ENCODE measurements at places on chromosomes 4 and X. TPM values are rescaled to one million over a fixed set of nuclear protein-coding genes. Genes with fewer than 3 reads are reported as not detected.

The LPAR4 gene
- 1.2 TPM for total RNA-seq

DNA sequence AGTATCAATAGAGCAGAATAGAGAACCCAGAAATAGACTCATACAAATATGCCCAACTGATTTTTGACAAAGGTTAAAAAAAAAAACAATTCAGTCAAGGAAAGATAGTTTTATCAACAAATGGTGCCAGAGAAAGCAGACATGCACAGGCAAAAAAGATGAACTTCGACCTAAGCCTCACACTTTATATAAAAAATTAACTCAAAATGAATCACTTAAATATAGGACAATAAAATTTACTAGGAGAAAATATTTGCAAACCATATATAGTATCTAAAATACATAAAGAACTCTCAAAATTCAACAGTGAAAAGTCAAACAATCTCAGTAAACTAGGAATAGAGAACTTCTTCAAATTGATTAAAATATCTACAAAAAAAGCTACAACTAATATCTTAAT is 29.7 kb downstream of the HUWE1 start:
- no peak for DNase-seq
- H3K4me1 ChIP-seq = no peaks in the 10 kb centered on the region
- H3K27ac ChIP-seq = no peak overlapping the region
- H3K4me3 ChIP-seq = no peak overlapping the region
- H3K27me3 ChIP-seq = no peaks in the 10 kb centered on the region
- no peaks in the 10 kb centered on the region for H3K36me3 ChIP-seq

GRCh38 chr4:83335701-83336100 is 1.1 kb upstream of the HPSE start:
- H3K4me1 ChIP-seq = peaks cover 7% of the 10 kb centered on the region
- H3K4me3 ChIP-seq = peak overlapping the region; percentile 85
- no peak overlapping the region for H3K27ac ChIP-seq
- no peaks in the 10 kb centered on the region for H3K36me3 ChIP-seq
- DNase-seq = no peak

GRCh38 chr4:88609387-88609786 is 17.1 kb downstream of the HERC3 start:
- H3K27me3 ChIP-seq = no peaks in the 10 kb centered on the region
- H3K27ac ChIP-seq = peak overlapping the region; percentile 82
